Trophoblast cell (in vitro differentiated cells and primary cell): ENCODE measurements at places on chromosomes 6 and 20.

DNA sequence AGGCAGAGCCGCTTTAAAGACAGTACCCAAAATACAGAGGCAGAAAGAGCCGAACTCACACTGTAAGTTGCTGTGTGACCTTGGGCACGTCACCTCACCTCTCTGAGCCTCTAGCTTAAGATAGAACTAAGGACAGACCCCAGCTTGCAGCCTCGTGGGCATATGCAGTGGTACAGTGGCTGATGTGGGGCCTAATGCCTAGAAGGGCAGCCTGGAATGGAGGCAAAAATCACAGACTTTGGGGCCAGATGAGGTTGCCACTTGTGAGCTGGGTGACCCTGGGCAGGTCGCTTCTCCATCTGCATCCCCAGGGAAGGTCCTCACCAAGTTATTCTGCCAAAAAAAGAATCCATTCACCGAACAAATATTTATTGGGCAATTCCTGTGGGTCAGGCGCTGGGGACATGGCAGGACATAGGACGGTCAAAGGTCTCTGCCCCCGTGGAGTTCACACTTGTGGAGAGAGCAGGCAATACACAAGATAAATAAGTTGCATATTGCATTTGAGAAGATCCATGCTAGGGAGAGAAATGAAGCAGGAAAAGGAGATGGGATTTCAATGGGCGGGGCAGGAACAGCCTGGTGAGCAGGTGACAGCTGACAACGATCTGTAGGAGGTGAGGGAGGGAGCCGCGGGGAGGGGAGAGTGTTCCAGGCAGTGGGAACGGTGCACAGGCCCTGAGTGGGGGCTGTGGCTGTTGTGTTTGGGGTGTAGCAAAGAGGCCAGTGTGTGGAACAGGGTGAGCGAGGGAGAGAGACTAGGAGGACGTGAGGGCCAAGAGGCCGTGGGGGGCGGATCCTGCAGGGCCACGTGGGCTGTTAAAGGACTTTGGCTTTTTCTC lies 115.2 kb downstream of the CEBPB start:
- peaks cover 11% of the 10 kb centered on the region for H3K4me1 ChIP-seq
- peak; percentile 35 for DNase-seq
- H3K27ac ChIP-seq, result no peak overlapping the region
- H3K27me3 ChIP-seq, result no peaks in the 10 kb centered on the region
- H3K4me3 ChIP-seq, result no peak overlapping the region
- H3K36me3 ChIP-seq, result no peaks in the 10 kb centered on the region

- H3K27ac ChIP-seq, result no peak overlapping the region
- H3K27me3 ChIP-seq, result no peaks in the 10 kb centered on the region
- H3K4me1 ChIP-seq, result no peaks in the 10 kb centered on the region
- no peak overlapping the region for H3K4me3 ChIP-seq
- H3K36me3 ChIP-seq, result no peaks in the 10 kb centered on the region
These were observed 40.9 kb upstream of the SMOC2 start for GRCh38 chr6:168400037-168400436.

GRCh38 chr20:24620937-24621519 lies 151.6 kb downstream of the SYNDIG1 start:
- H3K4me3 ChIP-seq, result no peak overlapping the region
- no peaks in the 10 kb centered on the region for H3K36me3 ChIP-seq
- no peak for DNase-seq
- no peak overlapping the region for H3K27ac ChIP-seq
- no peaks in the 10 kb centered on the region for H3K27me3 ChIP-seq
- H3K4me1 ChIP-seq, result no peaks in the 10 kb centered on the region

DNA sequence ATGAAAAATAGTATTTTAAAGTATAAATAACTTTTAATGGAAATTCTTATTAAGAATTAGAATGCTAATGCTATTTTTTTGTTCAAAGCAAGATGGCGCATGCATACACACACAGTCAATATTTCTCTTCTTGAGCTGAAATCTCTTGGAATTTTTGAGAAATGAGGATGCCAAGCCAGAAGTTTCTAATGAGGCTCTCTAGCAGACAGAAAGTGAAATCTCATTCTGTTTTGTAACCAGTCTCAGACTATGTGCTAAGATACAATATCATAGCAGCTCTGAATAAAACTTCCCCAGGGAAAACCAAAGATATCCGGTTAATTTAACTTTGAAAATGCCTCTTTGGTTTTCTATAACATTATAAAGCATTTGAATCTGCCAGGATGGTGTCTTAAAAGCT lies 97.2 kb upstream of the HDAC2 start:
- no peaks in the 10 kb centered on the region for H3K4me1 ChIP-seq
- H3K27me3 ChIP-seq, result no peaks in the 10 kb centered on the region
- no peak for DNase-seq
- no peaks in the 10 kb centered on the region for H3K36me3 ChIP-seq
- no peak overlapping the region for H3K27ac ChIP-seq

GRCh38 chr20:563187-563586 lies 19.6 kb upstream of the CSNK2A1 start:
- no peak for DNase-seq
- no peak overlapping the region for H3K4me3 ChIP-seq
- H3K4me1 ChIP-seq, result peaks cover 4% of the 10 kb centered on the region
- H3K27me3 ChIP-seq, result no peaks in the 10 kb centered on the region

DNA sequence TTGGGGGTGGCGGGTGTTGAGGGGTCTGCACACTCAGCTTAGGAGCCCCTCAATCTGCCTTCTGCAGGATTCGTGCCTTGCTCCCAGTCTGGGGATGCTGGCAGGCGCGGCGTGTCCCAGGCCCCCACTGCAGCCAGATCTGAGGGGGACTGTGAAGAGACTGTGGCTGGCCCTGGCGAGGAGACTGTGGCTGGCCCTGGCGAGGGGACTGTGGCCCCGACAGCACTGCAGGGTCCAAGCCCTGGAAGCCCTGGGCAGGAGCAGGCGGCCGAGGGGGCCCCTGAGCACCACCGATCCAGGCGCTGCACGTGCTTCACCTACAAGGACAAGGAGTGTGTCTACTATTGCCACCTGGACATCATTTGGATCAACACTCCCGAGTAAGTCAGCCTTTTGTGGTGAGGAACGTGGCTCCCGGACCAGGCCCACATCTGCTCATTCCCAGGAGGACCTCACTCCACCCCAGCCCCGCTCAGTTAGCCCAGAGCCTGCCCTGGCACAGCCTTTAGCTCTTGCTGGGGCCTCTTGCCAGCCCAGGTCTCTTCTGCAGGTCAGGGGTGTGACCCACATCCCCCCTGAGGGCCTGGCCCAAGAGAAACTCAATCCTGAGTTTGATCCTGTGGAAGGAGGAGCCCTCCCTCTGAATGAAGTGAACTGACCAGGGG lies 1.1 kb downstream of the EDN3 start:
- no peak for DNase-seq
- H3K27ac ChIP-seq, result no peak overlapping the region
- no peaks in the 10 kb centered on the region for H3K36me3 ChIP-seq
- H3K4me3 ChIP-seq, result no peak overlapping the region
- peaks cover 44% of the 10 kb centered on the region for H3K27me3 ChIP-seq

DNA sequence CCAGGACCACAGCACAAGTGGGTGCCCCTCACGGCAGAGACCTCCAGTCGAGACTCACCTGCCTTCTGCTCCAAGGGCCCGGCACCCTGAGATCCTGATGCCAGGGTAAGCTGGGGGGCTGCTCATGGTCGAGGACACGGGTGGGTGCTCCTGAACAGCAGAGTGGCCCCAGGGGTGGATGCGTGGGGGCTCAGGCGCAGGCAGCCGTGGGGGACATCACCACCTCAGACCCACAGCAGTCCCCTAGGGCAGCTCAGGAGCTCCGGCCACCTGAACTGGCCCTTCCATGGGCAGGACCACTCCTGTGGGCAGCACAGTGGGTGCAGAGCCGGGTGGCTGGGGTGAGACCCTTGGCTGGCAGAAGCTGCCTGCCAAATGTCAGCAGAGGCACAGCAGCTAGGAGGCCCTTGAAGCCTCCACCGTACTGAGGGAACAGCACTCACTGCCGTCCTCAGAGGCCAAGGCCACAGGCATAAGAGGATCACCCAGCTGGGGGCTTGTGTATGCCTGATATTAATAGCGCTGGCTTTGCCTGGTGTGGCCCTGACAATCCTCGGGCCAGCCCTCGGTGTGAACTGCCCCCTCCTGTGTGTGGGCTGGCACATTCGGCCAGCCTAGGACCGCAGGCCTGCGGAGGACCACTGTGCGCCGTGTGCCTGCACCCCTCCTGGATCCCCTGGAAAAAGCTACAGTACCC lies 5.4 kb downstream of the UCKL1 start:
- no peaks in the 10 kb centered on the region for H3K27me3 ChIP-seq
- H3K36me3 ChIP-seq, result peaks cover 18% of the 10 kb centered on the region
- no peak overlapping the region for H3K27ac ChIP-seq
- H3K4me3 ChIP-seq, result no peak overlapping the region

DNA sequence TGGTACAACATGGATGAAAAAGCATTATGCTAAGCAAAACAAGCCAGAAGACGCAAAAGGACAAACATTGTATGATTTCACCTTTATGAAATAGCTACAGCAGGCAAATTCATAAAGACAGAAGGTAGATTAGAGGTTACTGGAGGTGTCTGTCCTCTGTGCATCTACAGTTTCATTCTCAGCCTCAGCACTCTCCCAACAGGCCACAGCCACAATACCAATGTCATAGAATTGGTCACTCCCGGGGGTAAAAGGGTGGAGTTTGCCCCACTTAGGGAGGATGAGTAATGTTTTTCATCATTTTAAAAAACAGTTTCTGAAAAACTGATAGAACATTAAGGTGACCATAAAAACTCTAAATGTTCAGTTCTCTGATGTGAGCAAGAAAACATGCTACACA lies 17.2 kb upstream of the TMX4 start:
- no peak overlapping the region for H3K27ac ChIP-seq
- no peak overlapping the region for H3K4me3 ChIP-seq

DNA sequence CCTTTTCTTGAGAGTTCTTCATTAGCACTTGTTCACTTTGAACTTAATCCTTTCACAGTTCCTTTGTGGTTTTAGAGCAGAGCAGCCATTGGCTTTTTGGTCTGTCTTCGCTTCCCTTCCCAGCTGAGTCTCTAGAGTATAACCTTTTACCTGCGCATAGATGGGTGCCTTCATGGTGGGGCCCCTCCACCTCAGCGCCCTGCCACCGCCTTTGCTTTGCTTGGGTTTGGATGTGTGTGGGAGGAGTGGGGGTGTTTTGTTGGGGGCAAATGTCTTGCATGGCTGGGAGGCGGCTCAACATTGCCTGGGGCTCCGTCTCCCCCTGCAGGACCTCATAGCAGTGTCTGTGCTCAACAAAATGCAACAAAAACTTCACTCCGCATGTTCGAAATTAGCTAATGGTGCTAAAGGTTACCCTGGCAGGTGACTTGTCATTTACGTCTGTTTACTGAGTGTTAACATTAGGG lies 11.9 kb downstream of the PYGB start:
- no peak for DNase-seq
- peaks cover 5% of the 10 kb centered on the region for H3K4me1 ChIP-seq
- H3K27ac ChIP-seq, result no peak overlapping the region
- peaks cover 20% of the 10 kb centered on the region for H3K36me3 ChIP-seq
- no peaks in the 10 kb centered on the region for H3K27me3 ChIP-seq
- H3K4me3 ChIP-seq, result no peak overlapping the region

DNA sequence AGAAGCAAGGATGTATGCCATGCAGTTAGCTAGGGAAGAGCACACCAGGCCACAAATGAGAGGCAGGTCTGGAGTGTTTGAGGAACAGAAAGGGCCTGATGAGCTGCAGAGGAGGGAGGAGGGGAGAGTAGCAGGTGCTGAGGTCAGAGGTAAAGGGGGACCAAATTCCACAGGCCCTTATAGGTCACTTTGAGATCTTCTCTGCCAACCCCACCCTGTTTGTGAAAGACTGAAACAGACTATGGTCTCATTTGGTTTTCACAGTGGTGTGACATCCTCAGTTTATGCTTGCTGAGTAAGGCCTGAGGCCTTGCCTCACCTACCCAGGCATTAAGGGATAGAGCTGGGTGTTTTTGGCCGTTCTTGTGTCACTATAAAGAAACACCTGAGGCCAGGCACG lies 187.7 kb upstream of the MYLIP start:
- H3K27ac ChIP-seq, result no peak overlapping the region
- no peak for DNase-seq
- H3K4me3 ChIP-seq, result no peak overlapping the region
- no peaks in the 10 kb centered on the region for H3K36me3 ChIP-seq
- H3K27me3 ChIP-seq, result no peaks in the 10 kb centered on the region

DNA sequence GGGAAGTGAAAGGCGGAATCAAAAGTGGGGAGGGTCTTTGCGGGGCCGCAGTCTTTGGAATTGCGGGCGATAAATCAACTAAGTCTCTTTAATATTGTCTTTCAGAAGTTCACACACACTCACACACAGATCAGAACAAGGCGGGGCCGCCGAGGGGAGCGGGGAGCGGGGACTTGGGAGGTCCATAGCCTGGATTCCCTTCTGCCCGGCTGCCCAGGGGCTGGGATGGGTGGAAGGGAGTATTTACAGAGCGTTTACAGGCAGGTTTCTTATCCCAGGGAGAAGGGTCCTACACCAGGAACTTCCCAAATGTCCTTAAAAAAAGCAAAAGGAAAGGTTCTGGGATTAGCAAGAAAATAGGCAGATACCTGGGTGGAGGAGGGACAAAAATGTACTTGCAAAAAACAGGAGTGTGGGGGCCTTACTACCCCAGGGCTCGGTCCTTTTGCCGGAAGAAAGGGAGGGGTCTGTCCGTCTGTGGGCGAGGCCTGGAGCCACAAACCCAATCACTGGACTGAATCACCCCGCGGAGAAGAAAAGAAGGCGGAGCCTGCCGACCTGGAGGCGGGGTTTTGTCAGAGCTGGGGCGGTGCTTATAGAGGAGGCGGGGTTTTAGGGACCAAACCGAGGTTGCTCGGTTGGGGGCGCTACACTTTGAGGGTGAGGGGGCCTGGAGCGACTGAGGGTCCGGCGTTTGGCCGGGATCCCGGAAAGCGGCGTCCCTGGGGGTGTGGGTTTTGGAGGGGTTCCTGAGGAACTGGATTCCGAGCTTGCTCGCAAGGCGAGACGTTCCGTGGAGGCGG lies 3.2 kb downstream of the PRRT1 start:
- no peak for DNase-seq
- H3K4me1 ChIP-seq, result peaks cover 8% of the 10 kb centered on the region
- no peaks in the 10 kb centered on the region for H3K36me3 ChIP-seq
- H3K4me3 ChIP-seq, result no peak overlapping the region

DNA sequence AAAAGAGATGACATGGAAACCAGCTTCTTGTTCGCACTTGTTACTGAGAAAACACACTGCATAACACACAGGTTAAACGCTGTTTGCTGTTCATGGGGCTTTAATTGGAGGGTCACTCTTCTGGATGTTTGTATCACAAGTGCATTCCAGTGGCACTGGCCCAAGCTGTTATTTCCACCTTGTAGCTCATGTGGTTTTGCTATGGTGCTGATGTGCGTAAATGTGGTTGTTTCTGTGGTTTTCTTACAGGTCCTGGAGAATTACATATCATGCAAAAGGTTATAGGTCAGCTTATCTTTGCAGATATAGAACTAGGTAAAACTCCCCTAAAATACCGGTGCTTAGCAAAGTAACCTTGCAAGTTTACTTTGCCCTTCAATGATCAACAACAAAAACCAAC lies 89.3 kb upstream of the AHI1 start:
- no peak overlapping the region for H3K4me3 ChIP-seq
- no peaks in the 10 kb centered on the region for H3K4me1 ChIP-seq
- DNase-seq, result no peak
- H3K36me3 ChIP-seq, result peaks cover 1% of the 10 kb centered on the region
- H3K27me3 ChIP-seq, result no peaks in the 10 kb centered on the region
